ENCODE measurements at places on chromosomes 5 and 9.

- DNase-seq: no peak
These were observed 2.5 kb downstream of the ASS1 start for GRCh38 chr9:130447193-130447816.

DNA sequence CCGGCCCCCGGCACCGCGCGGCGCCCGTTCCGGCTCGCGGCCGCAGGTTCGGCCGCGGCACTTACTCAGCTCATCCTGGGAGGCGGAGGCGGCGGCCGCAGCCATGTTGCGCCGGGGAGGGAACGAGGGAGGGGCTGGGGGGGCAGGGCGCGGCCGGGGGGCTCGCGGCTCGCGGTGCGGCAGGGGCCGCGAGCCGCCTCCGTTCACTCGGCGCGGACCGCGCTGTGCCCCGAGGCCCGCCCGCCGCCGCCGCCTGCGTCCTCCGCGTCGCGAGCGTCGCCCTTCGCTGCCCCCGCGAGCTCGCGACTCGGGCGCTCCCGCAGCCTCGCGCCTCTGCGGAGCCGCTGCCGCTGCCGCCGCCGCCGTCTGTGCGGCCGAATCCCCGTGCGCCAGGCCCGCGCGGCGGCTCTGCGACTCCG, 735 bp downstream of the ECPAS start:
- DNase-seq: no peak

DNA sequence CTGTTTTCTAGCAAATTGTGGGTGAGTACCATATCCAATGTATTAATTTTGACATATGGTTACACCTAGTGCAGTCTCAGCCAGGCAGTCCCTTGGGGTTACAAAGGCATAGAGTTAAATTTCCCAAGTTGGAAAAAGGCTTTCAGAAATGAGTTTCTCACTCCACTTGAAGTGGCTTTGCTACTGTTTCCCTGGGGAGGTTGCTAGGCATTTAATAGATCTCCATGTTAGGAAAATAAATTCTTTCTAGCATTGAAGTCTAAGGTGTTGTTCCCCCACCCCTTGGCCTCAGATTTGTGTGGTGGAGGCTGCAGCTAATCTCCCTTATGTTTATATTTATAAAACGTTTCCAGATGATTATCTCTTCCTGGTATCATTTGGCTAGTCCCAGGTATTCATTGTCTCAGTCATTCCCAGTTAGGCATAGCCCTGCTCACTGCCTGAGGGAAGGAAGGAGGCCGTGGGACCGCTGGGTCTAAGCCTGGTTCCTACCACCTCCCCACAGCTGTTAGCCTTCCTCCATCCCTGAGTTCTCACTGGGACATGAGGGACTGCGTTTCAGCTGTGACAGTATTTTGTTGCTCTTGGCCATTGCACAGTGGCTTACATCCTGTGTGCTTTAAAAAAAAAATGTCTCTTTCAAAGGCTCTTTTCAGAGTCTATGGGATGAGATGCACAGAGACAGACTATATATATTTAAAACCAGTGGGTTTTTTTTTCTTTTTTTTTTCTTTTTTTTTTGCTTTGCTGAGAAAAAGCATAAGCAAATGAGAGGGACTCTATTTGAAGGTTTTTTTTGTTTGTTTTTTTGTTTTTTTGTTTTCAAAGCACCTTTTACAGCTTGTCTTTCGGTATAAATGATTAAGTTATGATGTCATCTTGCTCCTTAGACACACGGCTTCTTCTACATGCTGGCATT, 121.5 kb downstream of the MAST4 start:
- no peak for DNase-seq

- no peak for DNase-seq
These were observed 69.6 kb downstream of the CWC27 start for GRCh38 chr5:64838376-64838775.

- no peak for DNase-seq
These were observed 48.0 kb upstream of the ASTN2 start for GRCh38 chr9:117462861-117463260.

DNA sequence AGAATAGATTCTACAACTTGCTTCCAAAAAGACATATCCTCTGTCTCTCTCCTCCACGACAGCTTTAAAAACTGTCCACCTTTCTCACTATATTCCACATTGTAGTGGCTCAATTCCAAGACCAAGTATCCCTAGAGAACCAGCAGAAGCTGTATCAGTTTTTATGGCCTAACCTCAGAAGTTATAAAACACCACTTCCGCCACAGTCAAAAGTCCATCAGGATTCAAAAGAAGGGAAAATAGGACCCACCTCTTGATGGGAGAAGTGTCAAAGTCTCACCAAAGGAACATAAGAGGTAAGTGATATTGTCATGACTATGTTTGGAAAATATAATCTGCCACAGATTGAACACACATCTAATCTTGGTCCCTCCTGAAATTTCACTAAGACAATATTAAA, 299.2 kb upstream of the RGMB start:
- DNase-seq: no peak

DNA sequence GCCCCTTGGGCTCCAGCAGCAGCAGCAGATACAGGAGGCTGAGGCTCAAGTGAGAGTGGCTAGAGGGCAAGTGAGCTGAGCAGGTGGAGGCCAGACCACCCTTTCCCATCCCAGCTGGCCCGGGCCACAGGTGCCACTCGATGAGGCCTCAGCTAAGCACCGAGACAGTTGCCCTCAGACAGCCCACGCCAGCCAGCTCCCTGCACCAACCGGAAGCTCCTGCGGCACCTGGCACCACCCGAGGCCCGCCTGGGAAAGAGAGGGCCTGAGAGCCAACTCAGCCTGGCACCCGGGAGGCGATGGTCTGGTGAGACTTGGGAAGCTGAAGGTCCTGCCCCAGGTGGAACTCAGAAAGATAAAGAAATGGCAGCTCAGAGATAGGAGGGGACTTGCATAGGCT, 28.3 kb upstream of the TTLL11 start:
- no peak for DNase-seq

DNA sequence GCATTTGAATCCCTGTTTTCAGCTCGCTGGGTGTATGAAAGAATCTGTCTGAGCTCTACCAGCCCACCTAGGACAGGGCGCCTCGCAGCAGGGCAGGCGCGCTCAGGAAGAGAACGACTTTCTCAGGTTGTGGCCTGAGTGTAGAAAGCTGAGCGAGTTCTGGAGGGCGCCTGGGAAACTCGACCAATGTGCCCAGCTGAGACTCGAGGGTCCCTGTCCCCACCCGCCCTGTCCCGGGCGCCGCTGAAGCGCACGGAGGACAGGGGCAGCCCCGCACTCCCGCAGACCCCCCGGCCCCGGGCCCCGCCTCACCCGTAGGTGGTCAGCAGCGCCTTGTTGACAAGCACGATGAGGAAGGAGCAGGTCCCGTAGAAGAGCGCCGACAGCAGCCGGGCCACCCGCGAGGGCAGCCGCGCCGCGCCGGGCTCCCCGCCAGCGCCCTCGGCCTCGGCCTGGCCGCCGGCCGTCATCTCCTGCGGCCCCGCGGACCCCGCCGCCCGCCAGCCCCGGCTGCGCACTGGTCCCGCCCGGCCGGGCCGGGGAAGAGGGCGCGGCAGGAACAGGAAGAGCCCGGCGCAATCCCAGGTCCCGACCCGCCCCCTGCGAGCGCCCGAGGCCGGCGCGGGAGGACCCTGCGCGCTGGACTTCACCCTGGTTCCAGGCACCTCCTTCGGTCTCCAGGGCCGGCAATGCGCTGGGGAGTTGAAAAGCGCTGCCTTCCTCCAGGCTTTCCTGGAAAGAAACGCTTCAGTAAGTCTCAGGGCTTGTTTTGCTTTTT, at the start of gene SLC35D2:
TSS of gene SLC35D2 (minus strand) at position 547 of the 778 bp plus-strand sequence. CDS start at position 470, 77 bp downstream.
- peak; percentile 53 for DNase-seq

DNA sequence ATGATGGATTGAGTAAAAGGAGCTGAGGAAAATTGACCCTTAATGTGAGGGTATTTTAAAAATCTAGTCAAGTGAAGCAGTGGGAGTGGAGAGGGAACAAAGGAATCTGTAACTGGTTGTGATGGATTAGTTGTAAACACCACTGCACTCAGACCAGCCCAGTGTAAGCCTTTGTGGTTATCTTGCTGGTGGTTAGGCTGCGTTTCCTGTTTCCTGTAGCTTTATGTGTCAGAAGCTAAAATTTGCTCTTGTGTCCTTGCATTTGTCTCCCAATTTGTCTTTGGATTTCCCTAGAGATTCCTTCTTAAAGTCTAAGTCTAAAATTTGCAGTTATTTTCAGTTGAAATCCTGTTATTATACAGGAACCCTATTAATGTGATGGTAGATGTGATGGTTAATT, 6.3 kb downstream of the IFNA21 start:
- no peak for DNase-seq

DNA sequence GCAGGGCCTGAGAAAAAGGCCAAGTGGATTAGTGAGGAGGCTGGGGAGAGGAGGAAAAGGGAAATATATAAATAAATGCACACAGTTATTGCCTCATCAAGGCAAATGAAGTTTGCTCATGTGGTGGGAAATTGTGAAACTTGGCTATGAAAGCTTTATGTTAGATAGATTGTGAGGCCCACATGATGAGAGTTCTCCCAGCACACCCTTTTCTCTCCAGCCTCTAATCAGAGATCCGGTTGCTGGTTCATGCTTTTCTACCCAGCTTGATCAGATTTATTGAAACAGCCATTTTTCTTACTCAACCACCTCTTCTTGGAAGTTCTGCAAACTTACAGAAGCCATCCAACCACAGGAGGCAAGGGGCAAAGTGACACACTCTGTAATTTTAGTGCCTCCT, 125.8 kb upstream of the KLF4 start:
- DNase-seq: no peak

DNA sequence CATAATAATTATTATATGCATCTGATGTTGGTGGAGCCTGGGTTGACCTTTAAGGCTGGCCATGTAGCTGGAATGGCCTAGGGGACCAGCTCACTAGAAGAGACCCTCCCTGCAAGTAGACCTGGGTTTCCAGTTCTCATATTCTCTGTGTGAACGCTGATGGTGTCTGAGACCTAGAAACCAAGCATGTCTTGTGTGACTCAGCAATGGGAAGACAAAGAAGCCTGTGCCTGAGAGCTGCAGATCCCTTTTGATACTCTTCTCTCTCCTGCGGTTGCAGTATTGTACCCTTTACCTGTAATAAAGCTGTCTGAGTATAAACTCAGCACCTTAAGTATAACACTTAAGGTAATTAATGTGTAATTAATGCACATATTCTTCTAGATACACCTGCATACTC, 22.2 kb downstream of the C9orf152 start:
- DNase-seq: no peak

DNA sequence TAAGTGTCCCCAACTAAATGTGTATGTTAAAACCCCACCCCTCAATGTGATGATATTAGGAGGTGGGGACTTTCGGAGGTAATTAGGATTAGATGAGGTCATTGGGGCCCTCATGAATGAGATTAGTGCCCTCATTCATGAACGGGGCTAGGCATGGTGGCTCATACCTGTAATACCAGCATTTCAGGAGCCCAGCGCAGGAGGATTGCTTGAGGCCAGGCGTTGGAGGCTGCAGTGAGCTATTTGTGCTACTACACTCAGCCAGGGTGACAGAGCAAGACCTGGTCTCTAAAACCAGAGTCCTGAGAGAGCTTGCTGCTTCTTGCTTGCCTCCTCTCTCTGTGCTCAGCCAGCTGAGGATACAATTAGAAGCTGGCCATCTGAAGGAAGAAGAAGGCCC, 62.1 kb upstream of the HSPA9 start:
- DNase-seq: no peak

DNA sequence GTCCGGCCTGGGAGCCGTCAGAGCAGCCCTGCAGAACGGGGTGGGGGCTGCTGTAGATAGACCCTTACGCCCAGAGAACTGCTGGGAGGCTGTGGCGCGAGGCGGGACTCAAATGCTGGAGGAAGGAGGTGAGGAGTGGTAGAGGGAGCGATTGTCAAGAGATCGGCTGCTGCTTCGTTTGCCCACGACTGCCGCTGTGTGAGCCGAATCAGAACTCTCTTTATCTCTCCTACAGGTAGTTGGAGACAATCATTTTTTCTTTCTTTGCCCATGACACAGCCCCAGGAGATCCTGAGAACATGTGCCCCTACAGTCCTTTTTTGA, 456 bp downstream of the ZNF79 start:
- no peak for DNase-seq

GRCh38 chr5:134577796-134578577, 52.5 kb downstream of the JADE2 start:
- DNase-seq: peak; percentile 68
